CD8-positive, alpha-beta memory T cell (primary cell): ENCODE measurements at places on chromosomes 6 and 20. TPM values are rescaled to one million over a fixed set of nuclear protein-coding genes. Genes with fewer than 3 reads are reported as not detected.
A peak's percentile ranks its signal among the peaks of the same experiment; 100 is the strongest.

DNA sequence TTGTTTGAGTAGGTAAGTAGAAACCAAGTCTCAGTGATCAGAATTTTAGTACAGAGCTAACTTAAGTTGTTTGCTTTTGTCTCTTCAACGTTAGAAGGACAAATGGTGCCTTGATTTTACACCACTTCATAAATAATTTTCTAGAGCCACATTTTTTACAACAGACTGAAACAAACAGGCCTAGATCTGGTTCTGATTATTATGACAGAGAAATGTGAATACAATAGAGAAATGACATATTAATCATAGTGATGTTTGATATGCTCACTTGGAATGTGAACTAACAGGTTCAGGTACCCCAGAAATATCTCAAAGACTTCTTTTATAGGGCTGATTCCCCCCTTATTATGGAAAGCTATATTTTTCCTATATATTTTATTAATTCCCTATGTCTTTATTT, 760.6 kb downstream of the KIF16B start:
- H3K36me3 ChIP-seq, result no peaks in the 10 kb centered on the region
- no peaks in the 10 kb centered on the region for H3K4me1 ChIP-seq
- H3K27me3 ChIP-seq, result no peaks in the 10 kb centered on the region
- H3K4me3 ChIP-seq, result no peak overlapping the region
- H3K27ac ChIP-seq, result no peak overlapping the region

- no peaks in the 10 kb centered on the region for H3K36me3 ChIP-seq
- peak overlapping the region; percentile 71 for H3K4me3 ChIP-seq
- H3K4me1 ChIP-seq, result peaks cover 42% of the 10 kb centered on the region
- H3K27me3 ChIP-seq, result no peaks in the 10 kb centered on the region
- DNase-seq, result no peak
Observed at GRCh38 chr6:125791820-125792165, 1.0 kb downstream of the NCOA7 start.

ENPP5 gene
- total RNA-seq, result 0.42 TPM

DNA sequence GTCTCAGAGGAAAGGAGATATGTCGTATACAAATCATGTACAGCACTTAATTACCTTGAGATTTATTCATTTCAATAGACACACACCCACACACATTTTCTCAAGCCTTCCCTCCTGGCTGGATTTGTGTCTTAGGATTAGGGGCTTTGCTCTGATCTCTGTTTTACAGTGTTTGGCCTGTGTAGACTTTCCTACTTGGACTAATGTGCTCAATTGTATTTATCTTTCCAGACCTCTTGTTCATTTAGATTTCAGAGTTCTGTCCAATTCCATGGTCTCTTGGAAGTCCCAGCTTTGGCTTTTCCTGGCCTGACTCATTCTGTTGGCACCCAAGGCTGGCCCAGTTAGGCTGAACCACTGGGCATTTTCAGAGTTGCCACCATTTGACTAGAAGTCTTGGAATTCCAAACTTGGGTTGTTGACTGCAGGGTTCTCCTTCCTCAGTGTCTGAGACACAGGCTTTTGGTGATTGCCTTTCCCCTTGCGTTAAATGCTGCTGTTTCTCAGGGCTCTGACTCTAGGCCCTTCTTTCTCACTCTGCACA, 8.9 kb upstream of the RFPL4B start:
- no peaks in the 10 kb centered on the region for H3K36me3 ChIP-seq
- H3K27me3 ChIP-seq, result no peaks in the 10 kb centered on the region
- H3K4me3 ChIP-seq, result no peak overlapping the region
- H3K27ac ChIP-seq, result no peak overlapping the region
- no peak for DNase-seq

DNA sequence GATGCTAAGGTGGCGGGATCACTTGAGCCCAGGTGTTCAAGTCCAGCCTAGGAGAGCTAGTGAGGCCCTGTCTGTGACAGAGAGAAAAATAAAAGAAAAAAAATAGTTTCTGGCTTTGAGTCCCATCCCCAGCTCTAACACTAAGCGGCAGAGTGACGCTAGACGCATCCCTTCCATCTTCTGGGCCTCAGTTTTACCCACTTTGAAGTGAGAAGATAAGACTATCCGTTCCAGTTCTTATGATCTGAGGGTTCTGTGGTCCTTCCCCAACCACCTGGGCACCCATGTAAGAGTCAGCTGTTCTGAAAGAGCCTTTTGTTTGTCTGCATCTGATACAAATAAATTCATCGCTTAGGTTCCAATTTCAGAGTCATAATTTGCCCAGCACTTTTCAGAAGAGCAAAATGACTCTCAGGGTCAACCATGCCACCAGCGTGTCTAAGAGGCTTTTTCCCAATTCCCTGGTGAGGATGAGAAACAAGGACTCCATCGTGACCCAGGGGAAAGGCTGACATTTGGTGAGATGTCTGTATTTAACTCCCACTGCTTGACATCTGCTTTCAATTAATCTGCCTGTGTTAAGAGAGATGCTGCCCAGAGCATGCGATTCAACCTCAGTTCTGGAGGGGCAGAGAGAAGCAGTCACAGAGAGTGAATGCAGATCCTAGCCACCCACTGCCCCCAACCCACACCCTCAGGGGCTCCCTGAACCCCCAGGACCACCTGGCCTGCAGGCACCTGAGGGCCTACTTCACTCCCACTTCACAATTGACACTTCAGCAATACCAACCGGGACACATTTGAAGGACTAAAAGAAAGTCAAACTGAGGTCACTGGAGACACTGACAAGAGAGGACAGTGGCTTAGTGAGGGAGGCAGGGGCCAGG, 131.6 kb upstream of the TOP1 start:
- H3K27ac ChIP-seq, result no peak overlapping the region
- H3K27me3 ChIP-seq, result no peaks in the 10 kb centered on the region
- no peak for DNase-seq
- H3K36me3 ChIP-seq, result no peaks in the 10 kb centered on the region
- H3K4me1 ChIP-seq, result no peaks in the 10 kb centered on the region
- no peak overlapping the region for H3K4me3 ChIP-seq
